ENCODE measurements at places on chromosomes 3 and 15.

- no peak for DNase-seq
These were observed 2.9 kb downstream of the ADPRH start for GRCh38 chr3:119582178-119582577.

DNA sequence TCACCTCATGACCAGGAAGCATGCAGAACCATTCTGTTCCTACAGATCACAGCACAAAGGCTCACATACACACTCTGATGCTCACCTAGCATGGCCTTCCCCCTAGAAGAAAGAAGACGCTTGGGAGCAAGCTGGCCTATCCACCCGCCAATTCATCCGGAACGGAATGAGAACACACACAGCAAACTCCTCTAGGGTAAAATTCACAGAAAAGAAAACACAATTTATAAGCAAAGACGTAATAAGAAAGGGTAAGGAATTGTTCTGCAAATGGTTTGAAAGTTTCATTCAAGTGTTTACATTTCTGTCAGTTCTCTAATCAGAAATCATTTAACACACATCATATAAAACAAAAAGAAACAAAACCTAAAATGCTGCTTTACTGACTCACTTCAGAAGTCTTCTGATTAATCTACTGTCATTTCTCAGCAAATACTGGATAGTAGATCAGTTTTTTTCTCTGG lies 218.1 kb downstream of the OSBPL10 start:
- no peak for DNase-seq

GRCh38 chr15:69666921-69667811 lies 214.5 kb downstream of the RPLP1 start:
- DNase-seq = no peak

GRCh38 chr15:27681038-27681437 lies 418.1 kb downstream of the OCA2 start:
- DNase-seq = no peak

- no peak for DNase-seq
These were observed 3.9 kb downstream of the NUSAP1 start for GRCh38 chr15:41336549-41336948.

- DNase-seq = peak; percentile 23
These were observed at the start of gene MRAS for GRCh38 chr3:138347960-138348753. Gene MRAS (plus strand): TSS chr3:138348579. CDS start chr3:138372884, 24,305 bp downstream.

DNA sequence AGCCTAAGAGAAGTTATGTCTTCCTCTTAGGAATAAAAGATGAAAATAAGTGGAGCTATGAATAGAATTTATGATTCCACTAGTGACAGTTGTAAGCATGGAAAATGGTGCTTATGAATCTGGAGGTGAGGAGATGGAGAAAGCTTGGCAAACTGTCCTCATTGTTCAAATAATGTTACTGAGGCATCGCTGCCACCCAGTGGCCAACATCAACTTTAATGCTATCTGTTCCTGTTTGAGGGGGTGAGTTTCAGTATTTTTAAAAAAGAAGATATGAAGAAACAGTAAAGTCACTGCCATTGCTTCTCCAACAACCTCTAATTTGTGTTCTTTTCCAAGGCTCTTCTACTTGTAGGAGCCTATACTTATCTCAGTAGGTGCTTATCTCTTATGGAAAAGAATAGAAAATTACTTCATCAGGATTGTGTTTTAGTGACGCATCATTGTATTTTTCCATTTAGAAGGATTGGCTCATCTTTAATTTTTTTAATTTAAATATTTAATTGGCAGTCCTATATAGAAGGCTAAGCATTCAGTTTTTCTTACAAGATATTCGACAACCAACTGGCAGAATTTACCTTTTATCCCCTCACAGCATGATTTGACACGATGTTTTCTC lies 260.4 kb upstream of the P2RY1 start:
- peak; percentile 15 for DNase-seq

DNA sequence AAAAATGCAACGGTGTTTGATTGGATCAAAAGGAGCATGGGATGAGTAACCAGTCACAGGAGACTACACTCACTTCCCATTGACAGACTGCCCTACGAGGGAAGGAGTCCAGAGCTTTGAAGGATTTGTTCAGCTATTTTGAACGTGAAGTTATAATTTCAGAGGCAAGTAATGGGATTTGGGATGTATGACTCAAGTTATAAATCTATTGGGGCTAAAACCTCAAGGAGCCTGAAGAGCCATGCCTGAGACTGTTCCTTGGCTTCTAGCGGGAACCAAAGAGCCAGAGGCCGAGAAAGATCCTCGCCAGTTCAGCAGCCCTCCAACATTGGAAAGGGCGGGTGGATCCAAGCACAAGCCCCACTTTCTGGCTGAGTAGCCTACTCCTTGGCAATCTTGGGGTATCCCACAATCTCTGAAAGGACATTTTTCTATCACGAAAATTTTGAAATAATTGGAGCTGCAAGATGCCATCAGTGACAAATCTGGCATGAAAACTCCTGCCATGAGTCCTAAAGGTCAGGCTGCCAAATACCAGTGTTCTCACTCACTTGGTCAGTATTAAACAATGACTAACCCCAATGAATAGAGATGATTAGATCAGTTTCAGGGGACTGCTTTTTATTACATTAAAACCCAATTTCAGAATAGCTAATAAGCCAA lies 48.6 kb upstream of the SLCO2A1 start:
- no peak for DNase-seq
